ENCODE measurements at places on chromosomes 7 and 10. TPM values are rescaled to one million over a fixed set of nuclear protein-coding genes. Genes with fewer than 3 reads are reported as not detected.

Gene SORCS1
- 0.10 TPM for total RNA-seq

Gene CREB5
- total RNA-seq, result 0.90 TPM

Gene CPVL
- total RNA-seq, result 9.1 TPM

Gene FAM25A
- not detected for total RNA-seq

Gene SLC16A9
- total RNA-seq, result 0.73 TPM

Gene GIMAP1
- total RNA-seq, result 2.2 TPM

Gene ZC3HAV1L
- total RNA-seq, result 0.93 TPM

Gene SFRP4
- total RNA-seq, result 0.37 TPM

All from right lobe of liver (tissue), 6 donors.